ENCODE measurements at places on chromosomes 6 and 20. TPM values are rescaled to one million over a fixed set of nuclear protein-coding genes. Genes with fewer than 3 reads are reported as not detected.

DNA sequence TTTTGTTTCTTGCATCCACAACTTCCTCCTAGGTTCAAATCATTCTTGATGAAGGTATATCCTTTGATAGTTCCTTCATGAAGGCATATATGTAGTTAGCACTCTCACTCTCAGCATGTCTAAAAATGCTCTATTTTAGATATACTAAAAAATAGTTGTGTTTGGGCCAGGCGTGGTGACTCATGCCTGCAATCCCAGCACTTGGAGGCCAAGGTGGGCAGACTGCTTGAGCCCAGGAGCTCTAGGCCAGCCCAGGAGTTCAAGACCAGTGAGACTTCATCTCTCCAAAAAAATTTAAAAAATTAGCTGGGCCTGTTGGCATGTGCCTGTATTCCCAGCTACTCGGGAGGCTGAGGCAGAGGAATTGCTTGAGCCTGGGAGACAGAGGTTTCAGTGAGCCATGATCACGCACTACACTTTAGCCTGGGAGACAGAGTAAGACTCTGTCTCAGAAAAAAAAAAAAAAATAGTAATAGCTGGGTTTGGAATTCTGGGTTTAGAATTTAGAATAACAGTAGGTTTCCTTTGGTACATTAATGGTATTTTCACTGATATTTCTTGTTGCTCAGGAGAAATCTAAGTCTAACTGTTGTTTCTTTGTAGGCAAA is 7.0 kb downstream of the SERAC1 start:
- DNase-seq = no peak

GRCh38 chr20:363319-364078 is 16.6 kb downstream of the NRSN2 start:
- no peak for DNase-seq

GRCh38 chr6:117974914-117975627 is 68.0 kb downstream of the SLC35F1 start:
- no peak for DNase-seq

- DNase-seq = no peak
These were observed 717 bp downstream of the MRPL14 start for GRCh38 chr6:44126320-44127149.

DNA sequence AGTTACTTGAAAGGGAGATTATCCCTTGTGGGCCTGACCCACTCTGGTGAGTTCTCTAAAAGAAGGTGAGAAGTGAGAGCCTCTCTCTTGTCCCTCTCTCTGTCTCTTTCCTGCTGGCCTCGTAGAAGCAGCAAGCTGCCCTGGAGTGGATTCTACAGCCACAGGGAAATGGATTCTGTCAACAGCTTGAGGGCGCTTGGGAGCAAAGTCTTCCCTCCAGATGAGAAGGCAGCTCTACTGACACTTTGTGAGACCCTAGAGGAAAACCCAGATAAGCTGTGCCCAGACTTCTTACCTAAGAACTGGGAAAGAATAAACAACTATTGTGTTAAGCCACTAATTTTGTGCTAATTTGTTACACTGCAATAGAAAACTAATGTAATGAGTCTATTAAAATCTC is 39.9 kb downstream of the ANKRD60 start:
- DNase-seq = no peak

DNA sequence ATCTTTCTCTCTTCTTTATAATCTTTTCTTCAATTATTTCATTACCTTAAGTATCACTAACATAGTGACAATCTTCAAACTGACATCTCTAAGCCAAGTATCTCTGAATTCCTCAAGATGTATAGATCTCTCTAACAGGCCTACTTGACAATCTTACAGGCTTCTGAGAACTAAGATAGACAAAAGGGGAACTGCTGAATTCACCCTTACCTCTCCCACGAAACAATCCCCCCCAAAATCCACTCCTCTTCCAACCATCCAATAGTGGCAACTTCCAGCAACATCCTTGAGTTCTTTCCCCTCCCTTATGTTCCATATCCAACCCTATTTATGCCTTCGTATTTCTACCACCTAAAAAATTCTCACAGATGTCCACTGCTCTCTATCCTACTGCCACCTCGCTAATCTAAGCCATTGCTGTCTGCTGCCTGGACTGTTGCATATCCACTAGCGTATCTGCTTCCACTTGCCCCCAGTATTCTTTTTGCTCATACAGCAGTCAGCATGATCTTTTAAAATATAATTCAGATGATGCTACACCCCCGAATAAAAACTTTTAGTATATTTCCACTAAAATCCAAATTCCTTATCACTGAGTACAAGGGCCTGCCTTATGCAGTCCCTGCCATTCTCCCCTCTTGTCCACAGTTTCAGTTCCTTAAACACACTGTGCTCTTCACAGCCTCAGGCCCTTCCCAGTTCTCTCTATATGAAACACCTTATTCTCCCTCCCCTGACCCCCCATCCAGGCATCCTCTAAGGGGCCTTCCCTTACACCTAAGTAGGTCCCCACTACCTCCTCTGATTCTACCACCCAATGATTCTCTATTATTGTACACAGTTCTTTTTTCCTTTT is 8.0 kb downstream of the REPS1 start:
- DNase-seq = no peak

- DNase-seq = no peak
These were observed 893 bp downstream of the POLR1H start for GRCh38 chr6:30061858-30062458.

DNA sequence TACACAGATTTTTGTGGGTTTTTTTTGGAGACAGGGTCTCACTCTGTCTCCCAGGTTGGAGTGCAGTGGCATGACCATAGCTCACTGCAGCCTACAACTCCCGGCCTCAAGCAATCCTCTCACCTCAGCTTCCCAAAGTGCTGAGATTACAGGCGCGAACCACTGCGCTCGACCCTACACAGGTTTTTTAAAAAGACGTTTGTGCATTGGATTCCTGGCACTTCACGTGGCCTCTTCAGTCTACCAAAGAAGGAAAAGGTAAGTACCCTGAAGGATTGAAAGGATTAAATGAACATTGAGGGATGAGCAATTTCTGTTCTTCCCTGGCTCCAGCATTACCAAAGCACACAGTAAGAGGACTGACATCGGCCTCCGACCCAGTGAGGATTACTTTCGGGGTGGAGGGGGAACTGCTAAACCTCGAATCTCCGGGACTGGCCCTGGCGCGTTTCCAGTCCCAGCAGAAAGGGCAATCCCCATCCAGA is 556 bp upstream of the YWHAB start:
- DNase-seq = no peak

GRCh38 chr6:136812174-136812573 is 10.2 kb upstream of the PEX7 start:
- no peak for DNase-seq

Gene NKX2-2
- 13.4 TPM for total RNA-seq
